NCI-H774 (cell line): ENCODE measurements at places on chromosomes 7 and 10.

- no peak for DNase-seq
Measured at GRCh38 chr7:151143261-151144015, 24.1 kb downstream of the GBX1 start.

- DNase-seq = peak; percentile 96
Measured at GRCh38 chr10:78528749-78529204, 495.1 kb downstream of the RPS24 start.

DNA sequence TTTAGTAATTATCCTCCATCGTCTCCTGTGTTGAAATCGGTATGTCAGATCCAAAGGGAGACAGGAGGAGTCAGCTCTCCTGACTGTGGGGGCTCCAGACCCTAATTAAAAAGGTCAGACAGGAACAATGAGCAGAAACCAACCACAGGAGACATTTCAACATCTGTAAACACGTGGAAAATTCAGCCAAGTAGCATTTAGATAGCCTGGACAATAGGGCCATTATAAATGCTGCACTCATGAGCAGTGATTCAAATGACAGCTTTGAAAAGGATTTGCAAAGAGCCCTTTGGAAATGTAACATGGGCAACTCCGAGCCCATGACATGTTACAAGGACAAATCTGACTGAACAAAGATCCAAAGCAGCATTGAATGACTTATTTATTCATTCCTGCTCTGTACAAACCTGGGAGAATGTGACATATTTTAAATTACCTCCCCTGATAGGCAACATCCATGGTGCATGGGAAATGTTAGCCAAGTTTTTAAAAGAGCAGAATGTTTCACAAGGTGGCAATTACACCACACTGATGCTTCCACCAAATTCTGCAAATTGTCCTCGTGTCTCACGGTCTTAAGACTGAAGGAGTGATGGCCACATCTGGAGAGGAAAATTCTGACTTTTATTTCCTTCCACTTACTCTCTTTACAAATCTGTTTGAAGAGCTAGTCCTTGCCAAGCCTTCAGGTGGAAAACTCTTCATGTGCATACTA lies 113.3 kb upstream of the KMT2E start:
- DNase-seq = no peak

GRCh38 chr10:117967149-117967650 lies 79.5 kb downstream of the RAB11FIP2 start:
- DNase-seq = peak; percentile 61

DNA sequence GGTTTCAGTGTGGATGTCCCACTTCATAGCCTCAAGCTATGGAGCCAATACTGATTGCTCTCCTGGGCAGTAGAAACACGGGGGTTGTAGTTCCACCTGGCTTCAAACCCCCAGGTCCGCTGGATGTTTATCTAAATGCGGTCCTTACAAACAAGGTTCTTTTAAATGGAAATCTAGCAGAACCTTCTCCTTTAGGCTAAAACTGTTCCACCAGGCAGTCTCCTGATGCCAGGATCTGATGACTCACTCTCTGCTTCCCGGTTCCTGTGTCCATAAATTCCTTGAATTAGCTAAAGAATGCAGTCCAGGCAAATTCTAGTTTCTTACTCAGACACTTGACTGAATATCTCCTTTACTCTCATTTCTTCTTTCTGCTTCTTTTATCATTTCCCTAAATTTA lies 108.4 kb upstream of the FAM3C start:
- DNase-seq = no peak

GRCh38 chr10:30821261-30821993 lies 191.9 kb upstream of the LYZL2 start:
- DNase-seq = no peak

DNA sequence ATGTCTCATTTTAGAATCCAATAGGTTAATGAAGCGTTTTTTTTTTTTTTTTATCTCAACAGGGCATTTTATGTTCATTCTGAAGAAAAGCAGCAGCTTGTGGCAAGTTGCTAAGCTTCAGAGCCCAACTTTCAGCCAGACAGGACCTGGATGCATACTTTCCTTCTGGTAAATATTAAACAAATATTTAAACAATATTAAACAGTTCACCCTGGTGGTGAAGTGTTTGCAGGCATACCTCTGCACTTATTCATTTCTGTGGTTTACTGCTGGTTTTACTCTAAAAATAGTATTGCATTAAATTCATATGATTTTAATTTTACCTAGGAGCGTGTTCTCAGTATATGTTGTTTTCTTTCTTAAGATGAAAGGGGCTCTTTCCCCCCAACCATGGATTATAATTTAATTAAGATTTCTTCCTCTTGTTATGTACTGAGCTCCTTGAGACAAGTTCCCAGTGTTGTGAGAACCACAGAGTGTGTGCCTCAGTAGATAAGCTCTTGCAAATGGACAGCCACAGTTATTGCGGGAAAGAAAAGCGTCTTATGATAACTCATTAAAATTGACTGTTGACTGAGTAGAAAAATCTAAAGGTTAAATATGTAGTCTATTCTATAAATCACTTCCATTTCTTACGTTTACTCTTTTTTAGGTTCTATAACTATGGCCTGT lies 155.8 kb downstream of the MALRD1 start:
- DNase-seq = no peak

GRCh38 chr10:6473430-6473829 lies 106.6 kb downstream of the PRKCQ start:
- no peak for DNase-seq

GRCh38 chr7:70512761-70513160 lies 619.2 kb upstream of the GALNT17 start:
- peak; percentile 35 for DNase-seq

DNA sequence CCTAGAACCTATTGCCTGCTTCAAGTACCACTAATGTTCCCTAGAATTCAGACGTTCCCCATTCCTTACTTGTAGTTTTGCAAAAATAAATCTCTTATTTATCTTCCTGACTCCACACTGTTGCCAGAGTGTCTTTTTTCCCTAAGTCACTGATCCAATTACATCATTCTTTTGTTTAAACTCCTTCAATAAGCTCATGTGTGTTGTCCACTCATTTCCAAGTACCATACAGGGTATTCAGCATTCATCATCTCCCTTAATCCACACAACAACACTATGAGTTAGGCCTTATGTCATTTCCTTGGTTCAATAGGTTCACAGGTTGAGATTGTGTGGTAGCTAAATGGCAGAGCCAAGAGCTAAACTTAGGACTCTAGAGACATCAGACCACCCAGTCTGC lies 119.9 kb upstream of the RHOBTB1 start:
- no peak for DNase-seq

- DNase-seq = no peak
Measured at GRCh38 chr7:46089281-46089680, 168.2 kb upstream of the IGFBP3 start.

GRCh38 chr10:14625765-14626525 lies 148.8 kb downstream of the FAM107B start:
- no peak for DNase-seq

GRCh38 chr7:150405584-150406311 lies 26.6 kb downstream of the ZNF775 start:
- DNase-seq = peak; percentile 47

DNA sequence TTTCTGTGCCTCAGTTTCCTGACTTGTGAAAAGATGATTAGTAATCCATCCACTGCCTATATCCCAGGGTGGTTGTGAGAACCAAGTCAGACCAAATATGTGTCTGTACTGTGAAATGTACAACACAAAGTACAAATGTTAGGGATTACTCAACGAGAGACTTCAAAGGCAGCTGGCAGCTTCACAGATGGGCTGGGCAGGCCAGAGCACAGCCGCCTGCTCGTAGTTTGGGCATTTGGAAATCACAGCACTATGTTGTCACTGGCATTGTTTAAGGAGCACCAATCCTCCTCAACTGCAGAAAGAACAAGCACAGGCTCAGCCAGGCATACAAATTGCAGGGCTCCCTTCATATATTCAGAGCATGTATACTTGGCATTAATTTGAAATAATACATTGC lies 64.5 kb upstream of the C10orf90 start:
- DNase-seq = no peak

DNA sequence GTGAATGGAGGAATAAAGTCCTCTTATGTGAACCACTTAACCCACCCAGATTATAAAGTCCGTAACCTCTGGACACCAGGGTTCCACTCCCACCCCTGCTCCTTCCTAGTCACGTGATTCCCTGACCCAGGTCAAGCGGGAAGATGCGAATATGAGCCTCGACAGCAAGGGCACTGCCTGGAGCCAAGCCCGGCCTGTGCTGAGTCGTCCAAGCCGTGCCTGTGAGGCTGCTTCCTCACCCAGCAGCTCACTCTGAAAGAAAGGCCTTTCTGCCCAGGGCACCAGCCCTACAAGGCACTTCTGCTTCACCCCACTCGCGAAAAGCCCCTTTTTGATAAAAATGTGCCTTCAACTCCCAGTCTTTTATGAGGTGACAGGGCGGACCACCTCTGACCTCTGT lies 85.8 kb downstream of the CYTH3 start:
- DNase-seq = no peak

DNA sequence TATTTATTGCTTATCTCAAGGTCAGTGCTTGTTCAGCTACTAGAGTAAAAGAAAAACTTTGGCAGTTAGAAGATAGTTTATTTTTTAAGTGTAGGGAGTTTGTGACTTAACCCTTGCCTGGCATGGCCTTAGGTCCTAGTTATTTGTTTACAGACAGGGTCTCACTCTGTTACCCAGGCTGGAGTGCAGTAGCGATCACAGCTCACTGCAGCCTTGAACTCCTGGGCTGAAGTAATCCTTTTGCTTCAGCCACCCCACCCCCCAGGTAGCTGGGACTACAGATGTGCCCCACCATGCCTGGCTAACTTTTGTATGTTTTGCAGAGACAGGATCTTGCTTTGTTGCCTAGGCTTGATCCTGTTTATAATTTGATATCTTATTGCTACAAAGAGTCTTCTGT lies 4.2 kb downstream of the ANLN start:
- DNase-seq = no peak

GRCh38 chr10:21919117-21919516 lies 84.4 kb downstream of the DNAJC1 start:
- DNase-seq = no peak

GRCh38 chr10:124092860-124093773 lies at the start of gene CHST15:
Gene CHST15 (minus strand): TSS chr10:124093598. CDS start chr10:124046212, 47,386 bp downstream.
- DNase-seq = no peak

GRCh38 chr10:26556748-26557640 lies 118.9 kb downstream of the APBB1IP start:
- peak; percentile 66 for DNase-seq

- no peak for DNase-seq
Measured at GRCh38 chr10:31739146-31739545, 189.5 kb downstream of the ARHGAP12 start.

DNA sequence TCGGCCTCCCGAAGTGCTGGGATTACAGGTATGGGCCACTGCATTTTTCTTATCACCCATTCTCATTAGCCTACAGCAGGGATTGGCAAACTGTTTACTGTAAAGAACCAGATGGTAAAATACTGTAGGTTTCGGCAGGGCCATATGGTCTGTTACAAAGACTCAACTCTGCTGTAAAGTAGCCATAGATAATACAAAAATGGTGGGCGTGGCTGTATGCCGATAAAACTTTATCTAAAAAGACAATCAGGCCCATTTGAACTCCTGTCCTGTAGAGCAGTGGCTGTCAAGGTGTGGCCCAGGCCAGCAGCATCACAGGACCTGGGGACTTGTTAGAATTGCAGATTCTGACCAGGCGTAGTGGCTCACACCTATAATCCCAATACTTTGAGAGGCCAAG lies 134.3 kb downstream of the CUX1 start:
- no peak for DNase-seq

- DNase-seq = no peak
Measured at GRCh38 chr10:111488668-111489067, 411.8 kb downstream of the ADRA2A start.

GRCh38 chr10:132554991-132555647 lies 17.5 kb downstream of the INPP5A start:
- no peak for DNase-seq

GRCh38 chr10:92993699-92994272 lies 66.8 kb upstream of the CYP26C1 start:
- DNase-seq = no peak

DNA sequence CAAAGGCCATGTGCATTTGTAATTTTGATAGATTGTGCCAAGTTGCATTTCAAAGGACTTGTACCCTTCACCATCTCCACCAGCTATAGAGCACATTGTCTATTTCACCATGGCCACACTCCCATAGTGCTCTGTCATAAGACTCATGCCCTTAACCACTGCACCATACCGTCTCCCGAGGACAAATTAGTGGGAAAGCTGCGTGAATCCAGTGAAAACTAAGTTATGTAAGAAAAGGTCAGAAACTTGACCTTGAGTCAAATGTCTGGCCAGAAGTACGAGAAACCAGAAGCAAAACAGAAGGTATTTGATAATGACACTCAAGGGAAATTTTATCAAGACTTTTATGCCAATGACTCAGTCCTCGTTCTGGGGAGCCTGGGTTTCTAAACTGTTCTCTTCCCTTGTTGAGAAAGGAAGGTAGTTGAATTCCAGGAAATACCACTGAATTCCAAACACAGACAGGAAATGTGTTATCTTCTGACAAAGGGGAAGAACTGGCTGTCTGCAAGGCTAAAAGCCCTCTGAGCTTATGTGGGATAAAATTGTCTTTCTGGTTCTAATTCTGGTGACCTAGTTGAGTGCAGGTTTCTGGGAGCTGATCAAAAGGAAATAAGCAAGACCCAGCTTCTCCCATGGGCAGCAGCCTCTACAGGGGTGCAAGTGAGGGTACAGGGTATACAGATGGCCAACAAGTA lies 49.7 kb downstream of the CDK1 start:
- DNase-seq = no peak
